ENCODE measurements at places on chromosomes 16 and 17. TPM values are rescaled to one million over a fixed set of nuclear protein-coding genes. Genes with fewer than 3 reads are reported as not detected.

GRCh38 chr17:58279016-58279711 lies 1.6 kb downstream of the MPO start:
- DNase-seq: no peak

GRCh38 chr16:3712861-3713372 lies 4.4 kb downstream of the TRAP1 start:
- no peak for DNase-seq

Gene KRT40
- total RNA-seq: not detected

Gene PIRT
- total RNA-seq: not detected

- no peak for DNase-seq
These were observed 667 bp downstream of the PSMD3 start for GRCh38 chr17:39981207-39981741.

GRCh38 chr17:38748149-38748891 lies at the start of gene PCGF2:
TSS of gene PCGF2 (minus strand) at chr17:38748336. CDS start at chr17:38740402, 7,934 bp downstream.
- no peak for DNase-seq

GRCh38 chr16:5971106-5971505 lies 873.5 kb upstream of the EEF2KMT start:
- no peak for DNase-seq

- DNase-seq: no peak
These were observed 208.5 kb downstream of the WWOX start for GRCh38 chr16:78307824-78308528.

Gene KRT14
- total RNA-seq: not detected

GRCh38 chr17:1792495-1793446 lies 30.9 kb downstream of the SERPINF1 start:
- no peak for DNase-seq

DNA sequence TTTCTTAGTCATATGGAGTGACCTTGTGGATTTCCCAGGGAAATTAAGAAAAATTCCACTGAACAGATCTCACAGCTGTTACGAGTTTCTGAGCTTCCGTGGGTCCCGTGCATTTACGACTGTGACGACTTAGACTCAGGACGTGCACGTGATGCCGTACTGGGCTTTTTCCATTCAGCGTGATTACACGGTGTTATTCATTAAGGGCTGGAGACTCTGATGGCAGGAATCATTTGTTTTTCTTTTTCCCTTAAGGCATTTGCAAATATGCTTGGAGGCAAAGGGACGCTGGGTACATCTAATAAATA lies 57.2 kb downstream of the TBC1D16 start:
- no peak for DNase-seq

Gene GP1BA
- total RNA-seq: not detected

- no peak for DNase-seq
These were observed 46.0 kb downstream of the BANP start for GRCh38 chr16:87996962-87997880.

Gene CLEC19A
- total RNA-seq: not detected

DNA sequence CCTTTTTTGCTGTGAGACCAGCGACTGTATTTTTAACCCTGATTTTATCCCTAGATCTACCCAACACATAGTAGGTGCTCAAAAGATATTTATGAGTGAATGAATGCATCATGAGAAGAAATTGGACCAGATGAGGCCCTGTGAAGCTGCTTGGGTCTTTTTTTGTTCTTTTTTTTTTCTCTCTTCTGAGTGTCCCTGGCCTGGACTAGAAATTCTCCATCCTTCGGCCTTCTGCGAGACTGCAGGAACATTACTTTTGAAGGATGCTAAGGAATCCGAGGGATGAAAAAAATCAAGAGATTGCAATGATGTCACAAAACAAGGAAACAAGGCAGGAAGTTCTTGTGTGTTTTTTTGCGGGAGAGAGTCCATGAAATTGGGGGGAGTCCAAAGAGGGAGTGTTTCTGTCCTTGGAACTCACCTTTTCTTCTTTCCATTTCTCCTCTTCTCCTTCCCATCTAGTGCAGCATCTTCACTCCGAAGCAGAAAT lies 560 bp upstream of the RUSF1 start:
- no peak for DNase-seq

Gene CDYL2
- 39.7 TPM for total RNA-seq

GRCh38 chr17:79036181-79036580 lies 12.2 kb downstream of the C1QTNF1 start:
- no peak for DNase-seq

DNA sequence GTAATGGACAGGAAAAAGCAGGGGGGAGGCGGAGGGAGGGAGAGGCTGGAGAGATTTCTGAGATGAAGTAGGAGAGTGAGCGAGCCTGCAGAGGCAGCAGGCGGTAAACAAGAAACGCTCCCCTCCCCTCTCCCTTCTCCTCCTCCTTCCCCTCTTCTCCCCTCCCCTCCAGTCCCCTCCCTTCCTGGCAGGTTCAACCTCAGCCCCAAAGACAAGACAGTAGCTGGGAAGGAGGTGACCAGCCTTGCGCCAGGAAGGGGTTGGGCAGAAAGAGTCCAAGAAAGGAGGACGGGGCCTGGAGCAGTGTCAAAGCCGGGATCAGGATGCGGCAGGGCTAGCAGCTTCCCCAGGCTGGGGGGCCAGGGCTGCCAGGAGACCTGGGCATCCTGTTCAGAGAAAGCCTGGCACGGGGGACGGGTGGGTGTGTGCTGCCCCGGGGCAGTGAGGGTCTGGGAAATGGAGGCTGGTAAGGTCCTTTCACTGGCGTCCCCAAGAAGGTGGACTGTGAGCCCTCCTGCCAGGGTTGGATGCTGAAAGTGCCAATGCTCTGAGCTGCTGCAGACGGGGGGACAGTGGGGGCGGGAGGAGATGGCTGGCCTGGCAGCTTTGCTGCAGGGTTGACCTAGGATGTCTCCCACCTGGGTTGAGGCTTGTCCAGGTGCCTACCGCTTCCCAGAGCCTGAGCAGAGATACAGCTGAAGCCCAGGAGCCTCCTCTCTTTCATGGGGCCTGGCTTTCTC lies 261.6 kb upstream of the TNRC6C start:
- DNase-seq: no peak

Gene MEIOC
- 0.35 TPM for total RNA-seq

- no peak for DNase-seq
These were observed 207.6 kb downstream of the NPIPB11 start for GRCh38 chr16:29198731-29199521.

DNA sequence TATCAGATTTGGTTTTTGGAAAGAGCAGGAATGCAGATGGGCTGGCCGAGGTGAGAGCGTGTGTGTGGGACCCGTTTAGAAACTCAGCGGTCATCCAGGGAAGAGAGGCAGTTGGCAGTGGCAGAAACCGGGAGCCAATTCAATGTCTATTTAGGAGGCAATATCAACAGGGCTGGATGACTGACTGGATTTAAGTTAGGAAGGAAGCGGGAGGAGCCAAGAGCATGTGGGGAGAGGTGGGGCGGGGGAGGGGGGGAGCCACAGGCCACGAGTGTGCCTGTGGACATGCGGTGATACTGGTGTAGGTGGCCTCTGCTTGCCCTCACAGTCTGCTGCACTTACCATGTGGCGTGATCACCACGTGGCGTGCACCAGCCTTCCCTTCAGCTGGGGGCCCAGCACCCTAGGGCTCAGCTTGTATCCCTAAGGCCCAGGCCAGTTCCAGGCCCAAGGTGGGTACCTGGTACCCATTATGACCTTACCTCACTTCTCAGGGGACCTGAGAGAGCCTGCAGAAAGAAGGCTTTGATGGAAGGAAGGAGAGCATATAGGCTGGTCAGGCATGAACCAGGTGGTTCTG lies 10.8 kb upstream of the TPPP3 start:
- no peak for DNase-seq

Gene ABCC11
- 0.29 TPM for total RNA-seq

All from glomerular endothelial cell (primary cell).